Brain pericyte (primary cell): ENCODE measurements at places on chromosomes 4 and X.

GRCh38 chrX:31388946-31389345 is 317.1 kb upstream of the FTHL17 start:
- DNase-seq = no peak

DNA sequence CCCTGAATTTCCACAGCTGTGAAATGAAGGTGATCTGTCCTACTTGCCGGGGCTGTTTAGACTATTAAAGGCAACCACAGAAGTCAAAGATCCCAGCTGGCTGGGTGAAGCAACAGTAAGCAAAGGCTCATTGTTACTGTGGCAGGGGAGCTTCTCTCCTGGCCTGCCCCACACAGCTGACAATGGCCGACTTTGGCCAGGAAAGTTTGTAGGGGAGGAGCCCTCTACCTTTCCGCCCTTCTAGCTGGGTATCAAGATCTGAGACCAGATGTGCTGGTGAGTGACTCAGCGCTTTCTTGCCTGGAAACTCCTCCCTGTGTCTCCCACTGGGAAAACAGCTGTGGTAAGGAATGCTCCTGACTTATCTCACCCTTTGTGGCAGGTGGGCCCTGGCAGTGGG is 21.1 kb downstream of the RASSF6 start:
- peak; percentile 34 for DNase-seq

DNA sequence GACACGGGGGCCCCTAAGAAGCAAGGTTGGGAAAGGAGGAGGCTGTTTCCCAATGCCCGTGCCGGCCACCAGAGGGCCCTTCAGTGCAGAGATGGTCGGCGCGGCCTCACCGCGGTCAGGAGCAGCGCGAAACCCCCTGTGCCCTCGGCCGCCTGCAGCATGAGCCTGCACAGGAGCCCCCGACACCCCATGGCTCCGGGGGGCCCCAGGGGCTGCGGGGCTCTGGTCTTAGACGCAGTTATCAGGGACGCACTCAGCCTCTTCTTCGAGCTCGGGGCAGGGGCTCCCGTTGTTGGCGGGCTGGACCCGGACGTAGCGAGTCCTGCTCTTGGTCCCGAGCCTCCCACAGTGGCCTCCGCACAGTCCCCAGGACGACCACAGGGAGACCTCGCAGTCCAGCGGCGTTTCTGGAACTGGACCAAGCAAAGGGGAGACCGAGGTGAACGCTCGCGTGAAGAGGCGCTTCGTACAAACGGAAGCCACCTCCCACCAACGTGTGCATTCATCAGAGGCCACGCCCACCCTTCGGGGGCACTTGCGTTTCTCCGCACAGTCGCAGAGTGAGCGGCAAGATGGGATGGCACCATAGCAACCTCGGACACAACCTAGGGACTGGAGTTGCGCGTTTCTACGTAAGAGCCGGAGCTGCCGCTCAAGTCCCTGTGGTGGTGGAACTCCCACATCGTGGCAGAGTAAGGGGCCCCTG is 5.0 kb downstream of the SPON2 start:
- DNase-seq = no peak

- DNase-seq = no peak
Observed at GRCh38 chr4:119626943-119627266, 1.7 kb downstream of the PDE5A start.

- DNase-seq = no peak
Observed at GRCh38 chr4:169899295-169899694, 126.9 kb downstream of the MFAP3L start.

GRCh38 chr4:174036111-174036510 is 247.4 kb downstream of the FBXO8 start:
- DNase-seq = no peak

DNA sequence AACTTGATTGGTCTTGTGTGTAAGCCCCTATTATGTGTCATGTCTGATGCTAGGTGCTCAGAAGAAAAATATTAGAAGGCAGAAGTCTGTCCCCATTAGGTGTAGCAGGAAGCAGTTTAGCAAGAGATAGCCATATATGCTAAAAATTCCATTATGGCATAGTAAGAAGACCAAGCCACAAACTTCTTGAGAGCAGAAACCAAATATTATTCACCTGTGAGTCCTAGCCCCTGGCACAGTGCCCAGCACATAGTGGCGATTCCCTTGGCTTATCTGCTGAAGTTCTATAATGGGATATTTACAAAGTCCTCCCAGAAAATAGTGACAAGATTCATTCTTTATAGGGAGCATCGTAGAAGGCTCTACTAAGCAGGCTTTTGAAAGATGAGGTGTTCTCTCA is 174.4 kb downstream of the RAB28 start:
- DNase-seq = no peak

- DNase-seq = no peak
Observed at GRCh38 chr4:139913398-139913990, 240.5 kb downstream of the MAML3 start.

GRCh38 chr4:18171896-18172295 is 150.3 kb upstream of the LCORL start:
- DNase-seq = no peak

GRCh38 chr4:110630688-110631402 is 8.0 kb upstream of the PITX2 start:
- no peak for DNase-seq

DNA sequence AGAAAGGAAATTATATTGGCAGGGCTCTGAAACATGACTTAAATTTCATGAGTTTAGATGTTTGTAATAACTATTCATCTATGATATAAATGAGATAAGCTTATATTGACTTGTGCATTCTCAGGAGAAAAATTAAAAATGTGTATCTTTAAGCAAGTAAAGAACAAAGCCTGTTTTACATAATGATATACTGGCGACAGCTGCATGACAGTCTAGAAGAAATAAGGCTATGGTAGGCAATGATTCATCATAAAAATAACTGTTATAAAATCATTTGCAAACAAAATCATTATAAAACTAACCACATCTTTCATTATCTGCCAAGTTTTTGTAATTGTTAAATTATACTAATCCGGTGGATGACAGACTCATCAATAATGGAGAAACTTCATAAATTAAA is 188.1 kb downstream of the ADAM29 start:
- no peak for DNase-seq

- DNase-seq = no peak
Observed at GRCh38 chr4:100208964-100209363, 18.7 kb upstream of the DDIT4L start.

GRCh38 chr4:20299515-20299914 is 47.8 kb downstream of the SLIT2 start:
- DNase-seq = no peak

DNA sequence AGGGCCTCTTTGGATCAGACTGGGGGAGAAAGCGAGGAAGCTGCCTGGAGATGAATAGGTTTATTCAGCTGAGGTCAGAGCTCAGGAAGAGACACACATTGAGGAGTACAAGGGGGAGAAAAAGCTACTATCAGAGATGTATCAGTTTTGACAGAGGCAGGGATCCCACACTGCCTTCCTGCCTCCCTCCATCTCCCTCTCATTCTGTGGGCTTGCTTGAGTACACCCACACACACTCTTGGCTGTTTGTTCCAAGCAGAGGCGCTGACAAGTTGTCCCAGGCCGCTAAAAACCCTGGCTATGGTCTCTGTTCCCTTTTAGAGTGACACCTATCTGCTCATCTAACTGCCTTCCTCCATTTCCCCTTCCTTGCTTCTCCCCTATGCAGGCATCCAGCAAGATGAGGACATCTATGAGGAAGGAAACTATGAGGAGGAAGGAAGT is 5.2 kb downstream of the TSPYL2 start:
- DNase-seq = no peak

- DNase-seq = no peak
Observed at GRCh38 chr4:184693056-184693455, 40.8 kb downstream of the CENPU start.

DNA sequence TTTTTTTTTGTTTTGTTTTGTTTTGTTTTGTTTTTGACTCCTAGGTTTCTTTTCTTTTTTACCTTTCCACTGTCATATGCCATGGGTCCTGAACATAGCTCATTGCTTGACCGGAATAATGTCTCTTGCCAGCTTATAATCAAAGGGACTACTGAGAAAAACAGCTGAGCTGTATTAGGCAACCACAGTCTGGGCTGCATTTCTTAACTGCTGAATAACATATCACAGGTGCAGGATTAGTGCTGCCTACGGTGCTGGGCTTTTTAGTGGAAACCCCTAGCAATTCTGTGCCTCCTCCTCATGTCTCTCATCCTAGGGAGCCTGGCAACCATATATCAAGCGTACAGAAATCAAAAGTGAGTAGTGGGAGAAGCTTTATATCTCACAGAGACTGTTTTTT is 333.5 kb downstream of the BMPR1B start:
- DNase-seq = no peak

GRCh38 chr4:87326460-87326859 is 3.8 kb upstream of the HSD17B13 start:
- DNase-seq = no peak

- DNase-seq = no peak
Observed at GRCh38 chr4:142846108-142846728, at the start of gene INPP4B. Gene INPP4B, minus strand, starts transcription at chr4:142846301.

GRCh38 chr4:174305961-174306360 is 22.2 kb downstream of the CEP44 start:
- no peak for DNase-seq

- DNase-seq = no peak
Observed at GRCh38 chrX:148223361-148223760, 242.2 kb downstream of the FMR1NB start.

DNA sequence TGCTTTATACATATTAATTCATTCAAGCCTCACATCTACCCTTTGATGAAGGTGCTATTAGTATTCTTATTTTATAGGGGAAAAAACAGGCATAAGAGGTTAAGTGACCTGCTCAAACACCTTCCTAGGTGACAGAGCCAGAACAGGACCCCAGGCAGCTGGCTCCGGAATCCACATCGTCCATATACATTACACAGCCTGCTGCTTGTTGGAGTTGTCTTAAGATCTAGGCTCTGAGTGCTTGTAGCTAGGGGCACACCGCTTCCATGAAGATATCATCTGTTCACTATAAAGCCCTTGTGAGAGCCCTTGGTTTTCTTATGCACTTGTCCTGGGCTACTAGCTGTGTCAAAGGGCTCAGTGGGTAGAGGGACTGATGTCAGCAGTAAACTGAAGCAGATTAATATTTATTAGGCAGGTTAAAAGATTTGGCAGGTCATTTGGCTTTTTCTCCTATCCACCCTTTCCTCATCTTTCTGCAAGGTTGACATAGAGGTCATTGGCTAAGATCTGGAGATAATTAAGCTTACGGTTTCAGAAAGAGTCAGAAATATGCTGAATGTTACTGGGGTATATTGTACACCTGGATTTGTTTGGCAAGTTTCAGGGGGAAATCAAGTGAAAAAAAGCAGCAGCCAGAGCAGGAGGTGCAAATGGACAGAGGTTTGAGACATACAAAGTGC is 195.4 kb downstream of the SOWAHB start:
- DNase-seq = no peak

GRCh38 chr4:104930298-104930697 is 216.4 kb upstream of the TET2 start:
- no peak for DNase-seq

- peak; percentile 47 for DNase-seq
Observed at GRCh38 chrX:49184294-49185281, 1.6 kb downstream of the PRICKLE3 start.

DNA sequence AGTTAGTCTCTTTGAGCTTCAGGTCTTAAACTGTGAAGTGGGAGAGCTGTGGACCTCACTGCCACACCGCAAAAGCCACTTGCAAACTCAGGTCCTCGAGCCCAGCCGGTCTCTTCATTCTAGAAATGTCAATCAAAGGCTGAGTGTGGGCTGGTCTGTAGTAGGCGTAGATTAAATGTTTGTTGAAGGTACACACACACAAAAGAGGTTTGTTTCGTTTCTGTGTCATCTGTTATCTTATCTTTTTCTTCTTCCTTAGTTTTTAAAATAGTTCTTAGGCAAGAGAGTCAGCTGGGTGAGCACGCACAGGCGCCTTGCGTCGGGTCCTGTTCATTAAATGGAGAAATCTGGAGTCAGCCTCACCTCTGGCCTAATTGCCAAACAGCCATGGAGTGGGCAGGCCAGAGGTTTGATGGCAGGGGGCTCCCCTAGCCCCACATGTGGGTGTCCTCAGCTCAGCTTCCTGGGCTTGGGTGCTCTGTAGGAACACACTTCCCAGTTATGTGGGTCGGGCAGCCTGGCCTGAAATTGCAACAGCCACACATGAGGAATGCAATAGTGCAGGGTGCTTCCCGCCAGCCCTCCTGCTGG is 836 bp upstream of the PSAPL1 start:
- DNase-seq = no peak

DNA sequence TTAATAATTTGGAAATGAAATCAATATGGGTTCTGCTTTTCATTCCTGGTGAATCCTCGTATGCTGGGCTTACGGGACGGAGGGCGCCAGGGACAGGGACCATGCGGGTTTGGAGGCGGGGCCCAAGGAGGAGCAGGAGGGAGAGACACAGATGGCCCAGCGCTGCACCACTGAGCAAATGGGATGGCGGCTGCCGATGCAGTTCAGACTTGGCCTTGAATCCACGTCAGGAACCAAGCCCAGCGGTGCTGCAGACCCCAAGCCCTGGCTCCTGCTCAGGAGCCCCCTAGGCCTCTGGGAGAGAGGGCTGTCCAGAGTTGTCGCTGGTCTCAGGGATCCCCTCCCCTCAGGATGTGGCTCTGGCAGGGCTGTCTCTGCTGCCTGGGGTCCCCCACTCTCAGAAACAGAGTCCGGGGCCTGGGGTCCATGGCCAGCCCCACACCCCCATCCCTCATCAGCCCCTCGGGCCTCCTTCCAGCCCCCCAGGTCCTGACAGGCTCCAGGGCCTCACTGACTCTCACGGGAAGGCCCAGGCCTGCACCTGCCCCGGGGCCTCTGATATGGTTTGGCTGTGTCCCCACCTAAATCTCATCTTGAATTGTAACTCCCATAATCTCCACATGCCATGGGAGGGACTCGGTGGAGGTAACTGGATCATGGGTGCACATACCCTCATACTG is 75.2 kb downstream of the FAM53A start:
- no peak for DNase-seq

DNA sequence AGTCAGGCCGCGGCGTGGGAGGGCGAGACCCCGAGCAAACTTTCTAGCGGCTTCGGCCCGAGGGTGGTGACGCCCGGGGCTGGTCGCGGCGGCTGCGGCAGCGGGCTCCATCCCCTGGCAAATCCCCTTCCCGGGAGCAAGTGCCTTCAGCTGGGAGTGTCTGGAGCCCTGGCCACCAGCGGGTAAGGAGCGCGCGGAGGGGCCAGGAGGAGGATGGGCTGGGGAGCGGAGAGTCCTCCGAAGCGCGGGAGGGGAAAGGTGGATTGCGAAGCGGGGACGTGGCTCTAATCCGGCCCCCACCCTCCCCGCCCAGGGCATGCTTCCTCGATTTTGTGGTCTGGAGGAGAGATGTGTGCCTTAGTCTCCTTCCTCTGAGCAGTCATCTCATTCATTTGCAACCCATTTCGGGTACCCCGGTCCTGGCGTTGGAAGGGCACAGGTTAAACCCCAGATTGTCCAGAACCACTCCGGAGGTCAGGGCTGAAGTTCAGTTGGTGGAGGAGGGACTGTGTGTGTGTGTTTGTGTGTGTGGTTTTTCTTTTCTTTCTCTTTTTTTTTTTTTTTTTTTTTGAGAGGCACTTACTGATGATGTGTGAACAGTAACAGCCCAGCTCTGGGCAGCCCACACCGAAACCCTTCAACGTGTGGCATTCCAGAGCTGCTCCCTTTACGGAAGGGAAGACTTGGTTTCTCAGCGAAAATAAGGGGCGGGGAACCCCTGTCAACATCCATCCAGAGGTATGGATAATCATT is 516 bp downstream of the SGMS2 start:
- peak; percentile 10 for DNase-seq
